T-helper 9 cell (primary cell): ENCODE measurements at places on chromosomes 3 and 15.

- no peak for DNase-seq
Observed at GRCh38 chr3:80238606-80239005, 470.8 kb upstream of the ROBO1 start.

DNA sequence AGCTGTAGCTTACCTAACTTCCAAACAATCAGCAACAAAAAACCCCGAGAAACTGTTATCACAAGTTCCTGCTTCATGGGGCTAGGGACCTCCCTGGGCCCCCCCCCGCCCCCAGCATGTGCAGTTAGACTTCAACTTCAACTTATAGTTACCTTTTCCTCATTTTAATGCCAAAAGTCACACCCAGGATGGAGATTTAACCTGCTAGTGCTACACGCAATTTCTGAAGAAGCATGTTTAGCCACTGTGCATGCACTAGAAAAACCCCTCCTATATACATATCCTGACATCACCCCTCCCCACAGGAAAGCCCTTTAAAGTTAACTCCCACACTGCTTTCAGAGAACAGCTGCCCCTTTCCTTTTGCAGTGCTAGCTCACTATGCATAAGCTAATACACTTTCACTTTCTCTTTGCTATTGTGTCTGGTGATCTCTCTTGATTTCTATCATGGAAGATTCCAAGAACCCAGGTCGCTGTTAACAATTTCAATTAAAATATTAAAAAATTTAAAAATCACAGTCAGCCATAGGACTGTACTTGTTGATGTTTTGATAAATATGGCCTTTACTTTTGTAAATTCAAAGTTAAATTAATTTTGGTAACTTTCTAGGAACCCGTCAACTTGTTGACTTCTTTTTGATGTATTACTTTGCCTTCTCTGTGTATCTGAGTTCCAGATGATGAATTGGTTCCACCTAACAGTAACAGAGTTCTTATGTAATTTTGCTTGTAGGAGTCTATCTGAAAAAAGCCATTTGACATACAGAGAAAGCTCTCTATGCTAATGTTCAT, 75.2 kb upstream of the ACAD9 start:
- DNase-seq: no peak

- no peak for DNase-seq
Observed at GRCh38 chr15:40115670-40116093, 7.0 kb upstream of the BMF start.

DNA sequence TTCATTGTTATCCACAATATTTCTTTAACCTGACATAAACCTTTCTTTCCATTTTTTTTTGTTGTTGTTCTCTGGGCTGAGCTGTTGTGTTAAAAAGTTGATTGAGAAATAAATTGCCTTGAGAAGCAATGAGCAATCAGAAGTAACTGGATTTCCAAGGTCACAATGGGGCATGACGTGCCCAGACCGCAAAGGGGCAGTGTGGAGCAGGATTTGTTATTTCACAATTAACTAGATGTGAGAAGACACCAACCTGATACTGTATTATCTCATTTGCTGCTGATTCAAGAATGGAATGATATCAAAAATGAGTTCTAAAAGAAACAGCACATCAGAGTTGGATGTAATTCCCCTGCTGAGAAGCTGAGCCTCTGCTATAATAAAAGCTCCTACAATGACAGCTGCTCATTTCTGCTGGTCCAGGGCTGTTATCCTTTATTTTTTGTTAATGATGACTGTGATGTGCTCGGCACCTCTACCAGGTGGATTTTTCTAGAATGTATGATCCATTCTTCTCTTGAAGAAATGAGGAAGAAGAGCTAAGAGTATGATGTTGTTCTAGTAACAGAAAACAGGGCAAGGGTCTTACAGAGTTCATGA, 28.1 kb downstream of the CPNE4 start:
- DNase-seq: no peak

- DNase-seq: no peak
Observed at GRCh38 chr15:45167631-45168205, 20.0 kb downstream of the SHF start.

DNA sequence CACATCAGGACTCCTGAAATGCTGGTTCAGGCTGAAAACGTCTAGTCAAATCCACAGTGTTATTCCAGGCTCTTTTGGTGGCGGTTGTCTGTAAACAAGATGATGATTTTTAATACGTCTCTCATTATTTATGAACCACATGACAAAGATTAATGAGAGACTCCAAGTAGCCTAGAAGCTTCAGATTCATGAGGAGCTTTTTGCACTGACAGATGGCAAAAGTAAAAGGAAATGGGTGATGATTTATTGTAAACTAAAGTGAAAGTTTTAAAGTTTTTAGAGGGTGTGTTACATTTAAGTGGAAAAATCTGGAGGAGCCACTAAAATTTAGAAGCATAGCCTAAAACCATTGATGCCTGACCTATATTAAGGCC, 77.0 kb downstream of the BBX start:
- DNase-seq: no peak

GRCh38 chr3:66588340-66588847, 87.6 kb upstream of the LRIG1 start:
- no peak for DNase-seq

DNA sequence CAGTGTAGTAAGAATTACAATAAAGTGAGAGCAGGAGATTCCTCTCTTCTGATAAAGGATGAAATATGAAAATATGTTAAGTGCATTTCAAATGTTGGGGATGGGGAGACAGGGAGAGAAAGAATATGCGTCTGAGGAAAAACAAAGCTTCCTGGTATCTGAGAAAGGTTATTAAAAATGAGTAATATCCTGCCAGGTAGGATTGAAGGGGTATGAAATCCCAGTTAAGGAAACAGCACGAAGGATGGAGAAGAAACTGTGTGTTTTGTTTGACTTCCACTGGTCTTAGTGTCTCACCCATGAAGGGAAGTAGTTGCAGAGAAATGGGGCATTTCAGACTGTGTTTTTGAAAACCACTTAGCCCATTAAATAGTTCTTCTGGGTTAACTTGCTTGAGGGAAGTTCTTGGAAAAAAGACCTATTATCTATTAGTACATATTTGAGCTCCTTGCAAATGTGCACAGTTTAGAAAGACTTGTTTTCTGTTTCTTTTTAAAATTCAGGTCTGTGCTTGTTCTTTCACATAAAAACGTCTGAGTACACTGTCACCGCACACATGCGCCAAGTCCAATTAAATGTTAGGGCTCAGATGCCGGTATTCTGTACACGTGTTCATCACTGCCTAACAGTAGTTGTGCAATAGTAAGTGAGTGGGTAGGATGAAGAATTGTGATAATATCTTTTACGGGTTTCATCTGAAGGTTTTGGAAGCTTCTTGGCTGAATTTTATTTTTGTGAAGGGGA, 196.1 kb upstream of the P2RY1 start:
- no peak for DNase-seq

GRCh38 chr3:52238193-52238760, 681 bp downstream of the TWF2 start:
- no peak for DNase-seq

DNA sequence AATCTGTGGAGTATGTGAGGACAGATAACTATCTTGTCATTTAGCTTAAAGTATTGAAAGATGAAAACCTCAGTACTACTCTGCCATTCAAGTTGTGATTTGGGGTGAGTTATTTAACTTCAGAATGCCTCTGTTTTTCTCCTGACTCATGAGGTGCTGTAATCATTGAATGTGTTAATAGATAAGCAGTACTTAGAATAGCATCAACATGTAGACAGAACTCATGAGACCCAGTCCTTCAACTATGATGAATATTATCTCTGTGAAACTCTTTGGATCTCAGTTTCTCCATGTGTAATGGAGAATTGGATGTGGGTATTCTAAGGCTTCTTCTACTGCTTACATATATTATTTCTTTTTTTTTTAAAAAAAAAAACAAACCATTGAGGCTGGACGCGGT, 431.4 kb downstream of the GRM7 start:
- DNase-seq: no peak

GRCh38 chr3:120909602-120909878, 1.5 kb downstream of the STXBP5L start:
- DNase-seq: no peak

GRCh38 chr15:67761343-67761742, 64.0 kb upstream of the SKOR1 start:
- DNase-seq: no peak

DNA sequence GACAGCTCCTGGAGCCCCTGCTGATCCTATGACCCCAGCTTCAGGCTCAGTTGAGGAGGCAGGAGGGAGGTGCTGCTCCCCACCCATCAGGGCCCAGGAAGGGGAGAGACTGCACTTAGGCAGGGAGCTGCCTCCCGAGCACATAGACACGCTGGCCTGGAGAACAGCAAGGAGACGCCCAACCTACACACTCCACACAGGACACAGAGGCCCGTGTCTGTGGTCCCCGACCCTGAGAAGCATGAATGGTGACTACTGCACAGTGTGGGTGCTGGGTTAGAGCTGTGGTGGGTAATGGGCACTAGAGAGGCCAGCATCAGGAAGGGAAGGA, 1.1 kb upstream of the HHATL start:
- DNase-seq: no peak

- DNase-seq: no peak
Observed at GRCh38 chr3:117910820-117911521, 1123.7 kb downstream of the IGSF11 start.
